ENCODE measurements at places on chromosomes 5 and 9. TPM values are rescaled to one million over a fixed set of nuclear protein-coding genes. Genes with fewer than 3 reads are reported as not detected.

Gene POLR3G
- total RNA-seq = 1.2 TPM

Gene FUT7
- total RNA-seq = 0.32 TPM

Gene BTNL3
- not detected for total RNA-seq

Gene AIF1L
- 27.3 TPM for total RNA-seq

Gene GKAP1
- total RNA-seq = 11.9 TPM

Gene FOXD4L6
- not detected for total RNA-seq

GRCh38 chr9:96522366-96522765, 72.4 kb downstream of the HABP4 start:
- DNase-seq = no peak

DNA sequence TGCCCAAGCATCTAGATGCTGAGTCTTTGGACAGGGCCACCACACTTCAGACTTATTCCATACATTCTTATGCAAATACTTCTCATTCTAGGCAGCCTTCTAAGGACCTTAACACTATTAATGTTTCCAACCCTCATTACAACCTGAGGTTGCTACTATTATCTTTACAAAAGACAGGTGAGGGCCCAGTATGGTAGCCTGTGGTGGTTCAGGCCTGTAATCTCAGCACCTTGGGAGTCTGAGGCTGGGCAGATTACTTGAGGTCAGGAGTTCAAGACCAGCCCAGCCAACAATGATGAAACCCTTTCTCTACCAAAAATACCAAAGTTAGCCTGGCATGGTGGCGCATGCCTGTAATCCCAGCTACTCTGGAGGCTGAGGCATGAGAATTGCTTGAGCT, 16.2 kb downstream of the ZFP62 start:
- DNase-seq = no peak

DNA sequence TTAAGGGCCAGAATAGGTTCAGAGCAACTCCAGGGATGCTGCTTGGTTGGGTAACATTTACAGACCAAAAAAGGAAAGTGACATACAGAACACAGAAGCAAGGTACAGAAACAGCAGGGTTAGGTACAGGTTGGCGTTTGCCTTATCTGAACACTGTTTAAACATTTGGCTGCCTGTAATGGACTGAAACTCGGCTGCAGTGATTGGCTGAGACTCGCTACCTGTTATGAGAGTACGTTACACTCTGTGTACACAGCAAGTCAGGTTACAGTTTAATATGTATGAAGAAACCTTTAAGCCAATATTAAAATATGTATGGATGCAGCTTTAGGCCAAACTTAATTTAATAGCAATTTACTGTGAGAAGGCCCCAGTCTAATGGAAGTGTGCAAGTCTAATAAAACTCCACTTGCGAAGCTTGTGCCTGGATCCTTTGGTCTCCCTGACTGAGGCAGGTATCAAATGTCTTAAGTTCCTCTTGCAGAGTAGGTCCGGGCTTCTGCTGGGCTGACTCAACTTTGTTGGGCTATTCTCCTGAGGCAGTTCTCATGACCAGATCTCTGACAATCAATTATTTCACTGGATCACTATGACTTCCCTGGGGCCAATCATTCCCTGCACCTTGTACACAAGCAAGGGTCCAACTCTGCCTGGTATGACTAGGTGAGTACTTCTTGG, 204.9 kb downstream of the ZNF462 start:
- DNase-seq = no peak

DNA sequence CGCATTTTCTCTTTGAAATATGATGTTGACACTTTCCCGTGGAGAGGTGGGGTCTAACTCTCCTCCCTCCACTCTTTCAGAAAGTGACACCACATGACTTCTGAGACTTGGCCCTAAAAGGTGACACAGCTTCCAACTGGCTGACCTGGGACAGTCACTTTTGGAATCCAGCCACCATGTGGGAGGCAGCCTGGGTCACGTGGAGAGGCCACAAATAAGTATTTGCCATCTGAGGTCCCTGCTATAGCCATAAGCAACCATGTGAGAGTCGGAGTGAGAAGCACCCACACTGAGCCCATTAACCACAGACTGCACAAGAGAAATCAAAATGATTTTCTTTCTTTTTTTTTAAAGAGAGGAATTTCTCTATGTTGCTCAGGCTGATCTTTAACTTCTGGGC, 4.1 kb upstream of the PHYKPL start:
- no peak for DNase-seq

DNA sequence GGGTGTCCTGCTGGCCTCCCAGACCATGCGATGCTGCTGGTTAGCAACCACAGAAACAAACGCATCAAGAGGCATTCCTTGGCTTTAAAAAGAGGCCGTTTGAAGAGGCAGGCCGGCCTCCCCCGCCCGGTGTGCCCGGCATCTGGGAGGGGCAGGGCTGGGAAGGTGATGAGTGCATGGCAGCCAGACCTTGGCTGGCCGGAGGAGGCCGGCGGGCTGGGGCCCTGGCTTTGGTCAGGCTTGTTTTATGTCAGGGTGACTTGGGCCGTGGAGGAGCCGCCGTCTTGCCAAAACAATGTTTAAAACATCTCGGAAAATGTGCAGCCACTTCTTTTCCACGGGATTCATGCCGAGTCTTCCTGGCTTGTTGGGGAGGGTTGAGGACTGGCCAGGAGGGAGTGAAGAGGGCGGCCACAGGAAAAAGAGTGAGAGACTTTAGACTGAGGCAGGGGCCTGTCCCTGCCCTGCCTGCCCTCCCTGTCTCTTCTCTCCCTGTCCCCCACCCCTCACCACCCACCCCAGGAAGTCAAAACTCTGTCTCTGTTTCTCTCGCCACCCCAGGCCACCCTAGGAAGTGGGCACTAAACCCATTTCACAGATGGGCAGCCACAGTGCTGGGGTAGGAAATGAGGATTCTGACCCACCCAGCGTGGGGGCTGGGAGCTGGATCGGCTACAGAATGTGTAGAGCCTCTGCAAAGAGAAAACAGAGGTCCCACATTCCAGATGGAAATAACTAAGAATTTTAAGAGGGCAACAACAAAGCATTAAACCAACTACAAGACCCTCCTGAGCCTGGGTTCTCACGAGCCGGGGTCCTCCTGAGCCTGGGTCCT, 143.0 kb downstream of the RXRA start:
- peak; percentile 91 for DNase-seq

DNA sequence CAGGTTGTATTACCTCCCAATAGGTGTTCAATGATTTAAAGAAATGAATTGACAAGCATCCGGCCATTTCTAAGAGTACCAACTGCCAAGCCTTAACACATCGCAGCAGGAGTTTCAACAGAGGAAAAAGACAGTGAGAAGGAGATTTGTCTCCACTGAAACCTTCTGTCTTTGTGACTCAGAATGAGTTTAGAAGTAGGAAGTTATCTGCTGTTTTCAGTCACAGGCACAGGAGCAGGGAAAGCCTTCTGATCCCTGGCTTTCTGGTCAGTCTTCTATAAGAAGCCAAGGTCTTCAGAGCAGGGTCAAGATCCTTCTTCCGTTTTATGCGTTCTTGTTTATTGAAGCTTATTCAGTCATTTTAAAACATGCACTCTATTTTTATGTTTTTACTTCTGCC, 390.7 kb upstream of the PCSK5 start:
- no peak for DNase-seq

GRCh38 chr5:126680191-126680817, 79.6 kb downstream of the PHAX start:
- no peak for DNase-seq

DNA sequence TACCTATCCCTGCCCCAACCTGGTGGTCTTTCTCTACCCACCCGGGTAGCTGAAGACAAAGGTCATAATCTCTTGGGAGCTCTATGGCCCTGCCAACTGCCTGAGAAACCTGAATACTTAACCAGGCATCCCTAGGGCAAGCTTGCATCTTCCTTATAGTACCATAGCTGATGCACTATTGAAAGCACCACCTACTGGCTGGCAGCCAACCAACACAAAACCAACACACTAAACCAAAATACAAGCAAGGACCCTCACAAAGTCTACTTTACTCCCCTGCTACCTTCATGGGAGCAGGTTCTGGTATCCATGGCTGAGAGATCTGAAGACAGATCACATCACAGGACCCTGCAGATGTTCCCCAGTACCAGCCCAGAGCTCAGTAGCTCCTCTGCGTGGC, 171.8 kb upstream of the TAS2R1 start:
- no peak for DNase-seq

DNA sequence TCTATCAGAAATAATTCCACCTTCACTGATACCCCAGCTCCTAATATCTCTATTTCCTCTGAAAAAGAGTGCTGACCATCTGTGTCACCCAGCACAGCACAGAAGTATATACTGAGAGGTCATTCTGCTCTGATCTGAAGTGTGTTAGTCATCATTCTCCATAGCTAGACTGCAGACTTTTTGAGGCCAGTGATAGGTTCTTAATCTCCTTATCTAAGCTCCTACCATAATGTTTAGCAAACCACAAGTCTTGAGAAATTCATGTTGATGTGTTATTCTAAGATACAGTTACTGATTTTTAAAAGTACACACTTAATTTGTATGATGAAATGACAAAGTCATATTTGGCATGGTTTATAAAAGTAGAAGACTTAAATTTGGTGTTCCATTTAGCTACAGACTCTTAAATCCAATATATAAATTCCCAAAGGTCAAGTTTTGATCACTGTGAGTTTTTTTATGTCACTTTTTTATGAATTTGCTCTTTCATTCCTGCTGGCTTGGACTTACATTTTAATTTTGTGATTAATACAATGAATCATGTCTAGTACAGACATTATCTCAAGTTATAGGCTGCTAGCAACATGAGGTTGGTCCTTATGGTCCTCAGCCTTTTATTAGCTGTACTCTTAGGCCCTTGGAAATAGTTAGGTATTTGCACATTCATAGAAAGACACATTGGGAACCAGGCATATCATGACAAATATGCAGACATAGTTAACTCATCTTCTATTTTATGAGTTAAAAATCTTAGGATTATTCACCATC, 380.8 kb downstream of the EBF1 start:
- DNase-seq = no peak

DNA sequence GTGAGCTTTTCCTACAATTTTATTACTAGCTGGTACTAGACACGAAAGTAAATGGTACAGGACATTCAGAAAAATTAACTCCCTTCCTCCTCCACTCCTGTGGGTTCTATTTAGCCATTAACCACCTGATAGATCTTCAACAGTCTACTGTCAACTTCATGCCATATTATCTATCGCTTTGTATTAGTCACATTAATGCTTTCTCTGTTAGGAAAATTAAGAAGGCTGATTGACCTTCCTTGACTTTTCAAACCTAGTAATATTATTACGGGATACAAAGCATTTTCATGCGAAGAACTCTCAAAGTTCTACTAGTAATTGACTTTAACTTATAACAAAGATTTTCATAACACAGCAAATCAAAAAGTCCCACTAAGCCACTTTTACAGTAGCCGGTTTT, 1.2 kb downstream of the TEX10 start:
- no peak for DNase-seq

- DNase-seq = no peak
Observed at GRCh38 chr9:91465420-91465819, 41.8 kb upstream of the NFIL3 start.

DNA sequence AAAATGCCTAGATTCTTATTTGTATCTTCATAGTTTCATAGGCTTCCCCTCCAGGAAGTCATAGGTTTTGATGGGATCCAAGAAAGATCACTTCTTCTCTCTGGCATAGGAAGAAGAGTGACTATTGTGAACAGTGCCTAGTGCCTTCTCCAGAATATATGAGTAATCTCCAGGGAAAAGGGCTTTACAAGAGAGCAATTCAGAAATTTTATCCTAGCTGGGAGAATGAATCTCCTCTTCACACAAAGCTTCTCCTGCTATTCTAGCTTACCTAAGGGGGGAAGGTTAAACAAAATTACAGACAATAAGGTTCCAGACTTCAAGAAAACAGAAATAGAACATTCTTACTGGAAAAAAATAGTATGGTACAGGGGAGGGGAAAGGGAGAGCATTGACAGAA, 1193.3 kb upstream of the CDH6 start:
- DNase-seq = no peak

- DNase-seq = no peak
Observed at GRCh38 chr5:109697339-109697738, 7.6 kb downstream of the MAN2A1 start.

- no peak for DNase-seq
Observed at GRCh38 chr5:150137168-150137957, 18.3 kb downstream of the PDGFRB start.

DNA sequence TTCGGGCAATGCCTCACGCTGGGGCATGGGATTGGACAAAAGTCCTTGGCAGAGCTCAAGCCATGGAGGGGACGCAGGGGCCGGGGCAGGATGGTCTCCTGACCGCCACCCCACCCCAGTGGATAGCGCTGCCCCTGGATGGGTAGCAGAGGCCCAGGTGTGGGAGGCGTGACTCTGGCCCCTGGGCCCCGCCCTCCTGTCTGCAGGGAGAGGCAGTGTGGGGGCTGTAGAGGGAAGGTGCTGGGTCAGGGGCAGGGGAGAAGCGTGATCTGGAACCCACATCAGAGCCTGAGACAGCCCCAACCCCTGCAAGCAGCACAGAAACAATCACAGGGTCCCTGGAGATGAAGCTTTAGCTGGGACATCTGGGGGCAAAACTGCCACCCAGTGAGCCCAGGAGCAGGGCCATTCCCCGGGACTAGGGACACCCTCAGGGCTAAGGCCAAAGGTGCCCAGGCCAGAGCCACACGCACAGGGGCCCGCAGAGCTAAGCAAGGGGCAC, 36.2 kb downstream of the NACC2 start:
- no peak for DNase-seq

GRCh38 chr9:131657037-131657377, 82.9 kb downstream of the RAPGEF1 start:
- no peak for DNase-seq
